ENCODE measurements at places on chromosomes 3 and 15.

DNA sequence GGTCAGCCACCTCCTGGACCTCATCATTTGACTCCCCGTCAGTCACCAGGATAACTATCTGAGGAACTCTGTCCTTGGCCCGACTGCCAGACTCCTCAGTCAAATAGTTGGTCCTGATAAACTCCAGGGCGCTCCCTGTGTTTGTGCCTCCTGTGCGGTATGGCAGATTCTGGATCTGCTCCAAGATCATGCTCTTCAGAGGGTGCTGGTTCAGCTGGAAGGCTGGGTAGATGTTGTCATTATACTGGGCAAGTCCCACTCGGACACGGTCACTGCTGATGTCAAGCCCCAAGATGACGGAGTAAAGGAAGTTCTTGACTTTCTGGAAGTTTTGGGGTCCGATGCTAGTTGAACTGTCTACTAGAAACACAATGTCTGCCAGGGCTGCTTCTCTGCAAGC is 31.1 kb upstream of the CAPN7 start:
- DNase-seq = no peak

DNA sequence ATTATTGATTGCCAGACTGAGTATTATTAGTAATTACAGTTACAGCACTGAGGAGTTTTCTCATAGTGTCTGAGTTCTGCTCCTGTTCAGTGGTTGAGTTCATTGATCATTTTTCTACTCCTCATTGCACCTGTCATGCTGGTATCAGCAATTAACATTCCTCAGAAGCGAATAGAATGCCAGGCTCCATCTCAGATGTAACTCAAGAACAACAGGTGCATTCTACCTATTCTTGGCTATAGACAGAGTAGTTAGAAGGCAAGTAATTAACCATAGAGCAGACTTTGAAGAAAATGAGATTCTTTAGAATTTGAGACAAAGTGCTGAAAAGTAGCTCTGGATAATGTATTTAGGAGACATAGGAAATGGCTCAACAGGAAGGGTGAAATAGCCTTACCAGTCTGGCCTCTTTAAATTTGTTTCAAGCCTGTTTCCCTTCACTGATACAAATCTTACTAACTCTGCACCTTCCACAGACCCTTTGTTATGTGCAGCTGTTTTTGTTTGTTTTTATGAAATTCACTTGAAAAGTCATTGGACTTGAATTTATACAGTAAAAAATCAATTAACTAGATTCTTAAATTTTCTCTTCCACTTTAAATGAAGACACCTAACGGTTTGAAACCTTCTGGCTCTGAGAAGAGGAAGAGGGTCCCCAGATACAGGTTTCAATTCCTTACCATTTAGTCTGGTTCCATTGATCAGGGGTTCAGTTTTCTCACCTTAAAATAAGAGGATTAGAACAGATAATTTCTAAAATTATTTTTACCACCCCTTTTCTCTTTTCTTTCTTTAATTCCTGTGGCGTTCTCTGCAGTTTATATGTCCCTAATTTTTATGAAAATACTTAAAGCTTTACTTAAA is 109.6 kb downstream of the FNDC3B start:
- no peak for DNase-seq

- no peak for DNase-seq
Observed at GRCh38 chr3:140055092-140055791, 120.3 kb downstream of the CLSTN2 start.

DNA sequence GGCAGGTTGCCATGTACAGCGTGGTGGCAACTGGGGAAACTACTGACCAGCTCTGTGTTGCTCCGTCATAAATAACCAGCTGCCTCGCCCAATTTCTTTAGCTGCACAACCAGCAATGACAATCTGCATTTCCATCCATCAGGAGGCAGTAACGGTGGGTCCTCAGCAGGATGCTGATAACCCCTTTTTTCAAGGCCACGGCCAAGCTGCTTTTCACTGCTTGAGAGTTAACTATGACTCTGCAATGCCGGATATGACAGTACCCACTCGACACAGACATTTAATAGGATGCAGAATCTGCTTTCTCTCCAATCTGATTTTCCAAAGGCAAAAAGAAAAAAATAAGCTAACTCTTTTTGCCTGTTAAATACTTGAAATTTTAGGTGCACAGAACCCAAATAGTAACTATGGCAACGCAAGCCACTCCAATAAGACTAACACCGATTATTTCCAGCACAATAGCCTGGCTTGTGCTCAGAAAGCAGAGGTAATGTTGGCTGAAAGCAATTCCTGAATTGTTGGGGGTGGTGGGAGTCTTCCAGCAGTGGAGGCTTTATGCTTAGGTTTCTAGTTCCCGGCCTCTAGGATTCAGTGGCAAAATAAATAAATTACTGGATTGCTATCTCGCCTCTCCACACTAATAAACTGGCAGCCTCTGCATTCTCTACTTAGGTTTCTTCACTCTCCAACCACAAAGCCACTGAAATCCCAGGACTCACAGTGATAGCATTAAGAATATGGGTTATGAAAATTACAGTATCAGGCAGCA is 31.2 kb upstream of the SRGAP3 start:
- no peak for DNase-seq

- DNase-seq = no peak
Observed at GRCh38 chr15:81215983-81216382, 19.3 kb downstream of the IL16 start.

DNA sequence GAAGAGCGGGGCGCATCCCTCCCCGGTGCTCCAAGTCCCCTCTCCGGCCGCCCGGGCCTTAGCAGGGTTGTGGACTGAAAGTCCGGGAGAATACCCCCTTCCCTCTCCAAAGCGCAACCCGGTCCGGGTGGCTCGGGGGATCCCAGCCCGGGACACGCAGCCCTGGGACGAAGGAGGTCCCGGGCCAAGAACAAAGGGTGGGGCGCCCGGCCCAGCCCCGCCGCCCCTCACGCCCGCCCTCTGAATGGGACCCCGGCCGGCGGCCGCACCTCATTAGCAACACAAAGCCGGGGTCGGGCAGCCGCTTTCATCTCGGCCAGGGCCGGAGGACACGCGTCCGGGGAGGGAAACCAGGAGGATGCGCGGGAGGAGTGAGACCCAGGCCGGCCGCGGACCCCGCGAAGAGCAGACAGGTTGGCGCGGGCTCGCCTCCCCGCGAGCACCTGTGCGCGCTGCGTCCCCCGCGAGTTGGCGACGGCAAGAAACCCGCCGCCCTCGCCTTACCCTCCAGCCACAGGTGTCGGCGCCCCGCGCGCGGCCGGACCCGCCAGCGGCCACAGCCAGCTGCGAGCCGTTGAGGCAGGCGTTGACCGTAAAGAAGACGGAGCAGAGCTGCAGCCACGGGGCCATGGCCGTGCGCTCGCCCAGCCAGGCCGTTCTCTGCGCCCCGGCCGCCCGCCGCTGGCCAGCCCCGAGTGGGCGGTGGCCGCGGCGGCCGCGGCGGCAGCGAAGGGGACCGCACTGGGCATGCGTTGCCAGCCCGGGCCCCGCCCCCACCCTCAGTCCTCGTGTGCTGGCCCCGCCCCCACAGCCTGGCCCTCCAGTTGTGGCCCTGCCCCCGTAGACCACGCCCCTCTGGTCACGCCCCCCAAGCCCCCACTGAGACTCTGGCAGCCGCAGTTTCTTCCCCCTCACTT is at the start of gene IL17RD:
IL17RD (minus strand) TSS at position 697 of the 917 bp plus-strand sequence; CDS start at position 630, 67 bp downstream.
- peak; percentile 37 for DNase-seq

- DNase-seq = no peak
Observed at GRCh38 chr3:194080436-194080835, 55.5 kb upstream of the HES1 start.

GRCh38 chr15:75229191-75230015 is 27.7 kb downstream of the C15orf39 start:
- no peak for DNase-seq

DNA sequence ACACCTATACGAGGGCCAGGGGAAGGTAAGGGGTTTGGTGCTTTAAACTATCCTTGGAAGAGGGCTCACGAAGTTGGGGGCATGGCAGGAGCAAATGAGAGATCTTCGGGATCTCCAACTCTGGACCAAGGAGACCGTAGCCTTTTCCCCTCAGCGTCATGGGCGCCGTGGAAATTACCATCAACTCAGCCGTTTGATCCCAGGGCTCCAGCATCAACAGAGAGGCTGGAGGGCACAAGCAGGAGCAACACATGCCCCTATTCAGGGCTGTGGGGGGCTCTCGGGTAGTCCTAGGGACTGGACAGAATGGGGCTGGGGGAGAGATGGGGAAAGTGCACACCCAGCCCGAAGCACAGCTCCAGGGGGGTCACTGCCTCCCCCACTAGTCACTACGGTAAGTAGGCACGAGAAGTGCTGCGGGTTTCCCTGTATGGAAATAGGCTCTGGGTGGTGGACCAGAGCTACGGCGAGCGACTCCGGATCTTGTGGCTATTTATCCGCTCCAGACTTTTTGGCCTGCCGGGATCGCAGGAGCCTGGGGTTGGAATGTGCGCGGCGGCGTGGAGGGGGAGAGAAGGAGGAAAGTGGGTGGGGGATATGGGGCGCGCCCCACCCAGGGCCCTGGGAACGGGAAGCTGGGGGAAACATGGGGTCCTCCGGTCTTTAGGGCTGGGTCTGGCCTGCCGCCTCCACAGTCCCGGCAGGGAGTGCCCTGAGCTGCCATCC is 539 bp upstream of the LAMB2 start:
- no peak for DNase-seq

- DNase-seq = no peak
Observed at GRCh38 chr3:71247221-71247957, 336.1 kb downstream of the FOXP1 start.

DNA sequence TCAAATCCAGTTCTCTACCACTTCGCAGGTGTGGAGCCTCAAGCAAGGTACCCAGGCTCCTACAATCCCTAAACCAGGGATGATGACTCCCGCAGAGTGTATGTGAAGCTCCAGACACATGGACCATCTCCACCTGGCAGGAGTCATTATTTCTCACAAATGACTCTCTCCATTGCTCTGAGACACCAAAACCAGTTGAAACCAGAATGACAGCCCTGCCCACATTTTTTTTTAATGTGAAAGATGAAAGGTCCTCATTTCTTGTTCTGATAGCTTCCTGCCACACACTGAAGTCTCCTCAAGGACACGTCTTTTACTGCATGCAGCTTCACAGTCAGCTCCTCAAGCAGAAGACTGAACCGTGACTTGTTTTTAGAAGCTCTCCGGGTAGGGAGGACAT is 61.4 kb upstream of the ZBTB38 start:
- DNase-seq = no peak

GRCh38 chr3:129758785-129759320 is 134.7 kb downstream of the TMCC1 start:
- DNase-seq = no peak

GRCh38 chr3:193768070-193768394 is 175.0 kb downstream of the OPA1 start:
- no peak for DNase-seq

DNA sequence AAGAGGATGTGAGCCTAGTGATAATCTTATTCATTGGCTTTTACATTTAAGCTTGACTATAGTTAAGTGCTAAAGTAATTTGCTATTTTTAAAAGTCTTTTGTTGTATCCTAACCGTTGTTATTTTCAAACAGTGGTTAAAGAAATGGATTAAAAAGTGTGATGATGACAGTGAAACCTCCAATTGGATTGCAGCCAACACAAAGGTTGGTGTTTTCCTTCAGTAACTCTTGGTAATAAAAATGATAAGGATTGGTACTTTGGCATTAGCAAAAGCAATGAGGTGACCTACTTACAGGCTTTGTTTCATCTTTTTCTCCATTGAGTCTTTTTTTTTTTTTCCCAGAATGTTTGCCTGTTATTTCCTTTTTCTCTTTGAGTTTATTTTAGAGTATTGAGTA is 87.5 kb upstream of the GOLGA6B start:
- DNase-seq = no peak

DNA sequence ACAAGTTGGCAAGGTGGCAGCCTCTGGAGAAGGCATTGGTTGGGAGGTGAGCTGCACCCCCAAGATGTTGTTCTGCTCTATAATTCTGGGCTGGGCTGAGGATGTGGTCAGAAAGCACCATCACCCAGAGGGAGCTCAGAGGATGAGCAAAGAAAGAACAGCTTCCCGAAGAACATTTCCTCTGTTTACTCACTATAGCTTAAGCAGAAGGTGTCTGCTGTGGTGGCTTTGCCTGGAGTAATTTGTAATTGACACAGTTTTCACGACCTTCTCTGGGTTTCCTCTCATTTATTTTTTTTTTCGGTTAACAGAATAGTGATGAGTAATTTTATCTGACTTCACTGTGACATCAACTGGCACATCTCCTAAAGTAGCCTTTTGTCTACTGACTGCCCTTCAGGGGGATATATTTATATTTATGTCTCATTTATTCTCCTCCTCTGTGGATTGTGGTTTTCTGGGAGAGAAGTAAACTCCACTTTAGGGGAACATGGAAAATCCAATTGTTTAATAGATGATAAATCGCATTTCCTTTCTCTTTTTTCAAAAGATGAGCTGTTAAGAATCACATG is 49.5 kb upstream of the ABHD17C start:
- no peak for DNase-seq

DNA sequence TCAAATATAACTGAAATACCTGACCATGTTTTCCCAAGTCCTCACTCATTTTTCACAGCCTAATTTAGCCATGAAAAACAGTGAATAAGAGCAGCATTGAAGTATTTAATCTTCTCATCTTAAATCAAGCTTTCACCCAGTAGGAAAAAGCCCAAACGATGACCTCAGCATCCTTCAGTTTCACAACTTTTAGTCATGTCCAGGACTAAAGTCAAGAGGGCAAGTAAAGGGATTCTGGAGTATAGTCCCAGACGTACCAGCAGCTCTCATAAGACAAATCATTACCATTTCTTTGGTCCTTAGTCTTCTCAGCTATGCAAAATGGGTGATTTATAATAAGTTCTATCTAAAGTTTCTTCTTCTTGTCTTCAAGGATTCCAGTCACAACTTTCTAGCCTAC is 237.3 kb downstream of the IL5RA start:
- DNase-seq = no peak

DNA sequence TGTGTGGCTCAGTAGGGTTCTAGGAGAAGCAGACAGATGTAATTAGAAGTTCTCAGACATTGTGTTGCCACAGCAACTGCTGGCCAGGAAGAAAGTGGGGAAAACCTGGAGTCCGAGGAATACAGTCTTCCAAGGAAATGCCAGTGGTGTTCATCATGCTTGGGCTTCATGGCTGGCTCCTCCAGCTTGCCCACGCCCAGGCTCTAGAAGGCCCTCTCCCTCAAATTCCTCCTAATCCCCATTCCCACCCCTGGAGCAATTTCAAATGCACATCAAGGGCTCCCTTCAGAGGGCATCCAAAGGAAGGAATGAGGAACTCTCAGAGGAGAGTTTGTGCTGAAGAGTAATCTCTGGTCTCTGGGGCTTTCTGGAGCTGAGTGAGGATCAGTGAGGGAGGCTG is 21.9 kb downstream of the FSTL1 start:
- DNase-seq = no peak

Data from CD8-positive, alpha-beta memory T cell (primary cell).